Endothelial cell of umbilical vein (primary cell): ENCODE measurements at places on chromosomes 3 and 15. TPM values are rescaled to one million over a fixed set of nuclear protein-coding genes. Genes with fewer than 3 reads are reported as not detected.

Gene ECE2
- total RNA-seq = not detected in 2 replicates

Gene LNP1
- 0.80 and 0.81 TPM in 2 replicates for total RNA-seq

Gene FAM3D
- not detected in 2 replicates for total RNA-seq

Gene SLC49A4
- total RNA-seq = 10.4 and 11.6 TPM in 2 replicates

Gene VEPH1
- total RNA-seq = 136 and 142 TPM in 2 replicates

Gene FBXO40
- not detected in 2 replicates for total RNA-seq

Gene ASB14
- not detected in 2 replicates for total RNA-seq

Gene SAXO2
- total RNA-seq = 0.67 and 5.2 TPM in 2 replicates

Gene DLL4
- total RNA-seq = 55.2 and 75.8 TPM in 2 replicates

Gene SLC28A1
- not detected in 2 replicates for total RNA-seq

Gene MUC20
- total RNA-seq = 0.62 and 0.81 TPM in 2 replicates

Gene GDPGP1
- 4.4 and 7.2 TPM in 2 replicates for total RNA-seq

Gene CD96
- total RNA-seq = not detected in 2 replicates

Gene SLC9A9
- total RNA-seq = 1.3 and 1.5 TPM in 2 replicates

Gene C15orf39
- total RNA-seq = 33.6 and 36.1 TPM in 2 replicates

Gene MINAR1
- total RNA-seq = 0.93 and 1.3 TPM in 2 replicates

Gene SLC12A8
- 0.86 and 0.97 TPM in 2 replicates for total RNA-seq

Gene NR2E3
- 0.25 and 0.38 TPM in 2 replicates for total RNA-seq

Gene MEX3B
- total RNA-seq = 18.2 and 22.6 TPM in 2 replicates

Gene IL17RE
- 1.2 and 1.5 TPM in 2 replicates for total RNA-seq

Gene UBL7
- total RNA-seq = 31.9 and 32.8 TPM in 2 replicates

Gene PRSS50
- total RNA-seq = not detected in 2 replicates

Gene GOLGA8T
- total RNA-seq = not detected in 2 replicates

Gene PROS1
- total RNA-seq = 5.2 and 6.0 TPM in 2 replicates

Gene C3orf70
- 0.18 and 0.20 TPM in 2 replicates for total RNA-seq

Gene ROBO2
- total RNA-seq = 0.23 TPM in 1 of 2 replicates, not detected in the other

Gene BHLHE40
- total RNA-seq = 40.3 and 57.4 TPM in 2 replicates

Gene PLD1
- 75.6 and 108 TPM in 2 replicates for total RNA-seq

Gene PLOD2
- total RNA-seq = 193 and 228 TPM in 2 replicates

Gene FEZF2
- not detected in 2 replicates for total RNA-seq

Gene SYNPR
- not detected in 2 replicates for total RNA-seq

Gene PRRT3
- 1.5 and 2.5 TPM in 2 replicates for total RNA-seq

Gene TMEM44
- total RNA-seq = 115 and 125 TPM in 2 replicates

Gene ETV5
- total RNA-seq = 40.9 and 43.4 TPM in 2 replicates

Gene ETFA
- 116 and 123 TPM in 2 replicates for total RNA-seq

Gene SV2B
- not detected in 2 replicates for total RNA-seq

Gene NEK11
- total RNA-seq = 3.1 and 4.3 TPM in 2 replicates

Gene TTC21A
- total RNA-seq = 6.3 and 7.8 TPM in 2 replicates

Gene GPX1
- 427 and 461 TPM in 2 replicates for total RNA-seq

Gene PLCB2
- 1.5 and 4.3 TPM in 2 replicates for total RNA-seq

Gene TM4SF18
- total RNA-seq = 142 and 158 TPM in 2 replicates

Gene CEP63
- 24.9 and 29.4 TPM in 2 replicates for total RNA-seq

Gene TRAT1
- not detected in 2 replicates for total RNA-seq

Gene NT5DC2
- 298 and 327 TPM in 2 replicates for total RNA-seq

Gene IL5RA
- total RNA-seq = not detected in 2 replicates

Gene FYTTD1
- total RNA-seq = 52.3 and 59.3 TPM in 2 replicates

Gene NAALADL2
- total RNA-seq = 4.0 TPM in 2 replicates

Gene ATP13A5
- total RNA-seq = not detected in 2 replicates

Gene PARP3
- 10.0 and 11.0 TPM in 2 replicates for total RNA-seq

Gene CALML4
- 5.9 and 10.1 TPM in 2 replicates for total RNA-seq

Gene ZMAT3
- 33.1 and 35.5 TPM in 2 replicates for total RNA-seq

Gene PEX5L
- total RNA-seq = not detected in 2 replicates

Gene ANKUB1
- not detected in 2 replicates for total RNA-seq

Gene ACKR2
- not detected in 2 replicates for total RNA-seq

Gene CCR8
- not detected in 2 replicates for total RNA-seq

Gene ERICH6
- total RNA-seq = not detected in 2 replicates

Gene DUOXA2
- not detected in 2 replicates for total RNA-seq

Gene HIGD2B
- total RNA-seq = not detected in 2 replicates

Gene CFAP92
- total RNA-seq = 0.21 and 0.62 TPM in 2 replicates

Gene PIF1
- 45.4 and 52.7 TPM in 2 replicates for total RNA-seq
